ENCODE measurements at places on chromosomes 11 and 22.

DNA sequence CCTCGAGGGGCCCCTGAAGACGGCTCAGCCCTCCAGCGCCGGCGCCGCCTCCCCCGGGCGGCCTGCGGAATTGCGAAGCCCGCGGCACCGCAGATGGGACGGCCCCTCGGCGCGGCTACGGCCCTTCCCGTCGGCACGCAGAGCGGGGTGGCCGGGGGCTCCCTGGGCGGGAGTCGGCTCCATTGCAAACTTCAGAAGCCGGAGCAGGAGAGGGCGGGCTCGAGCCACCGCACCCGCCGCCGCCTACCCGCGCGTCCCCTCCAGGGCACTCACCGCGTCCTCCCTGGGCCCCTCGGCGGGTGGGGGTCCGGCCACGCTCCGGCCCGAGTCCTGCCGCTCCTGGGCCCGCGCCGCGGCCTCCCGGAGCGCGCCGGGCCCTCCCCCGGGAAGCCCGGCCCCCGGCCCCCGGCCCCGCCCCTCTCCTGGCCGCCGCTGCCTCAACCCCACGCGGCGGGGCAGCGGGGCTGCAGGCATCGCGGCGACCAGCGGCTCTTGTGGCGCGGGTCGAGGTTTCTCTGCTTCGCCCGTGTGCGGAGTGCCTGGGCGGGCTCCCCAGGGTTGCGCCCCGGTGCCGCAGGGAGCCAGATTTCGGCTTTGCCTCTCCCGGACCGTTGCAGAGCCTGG lies at the start of gene PACSIN3:
TSS of gene PACSIN3 (minus strand) at position 359 of the 624 bp plus-strand sequence. CDS start 3,707 bp downstream, outside the sequence.
- DNase-seq: peak; percentile 81

GRCh38 chr11:112689851-112690250 lies 271.4 kb upstream of the NCAM1 start:
- no peak for DNase-seq

GRCh38 chr11:85680897-85681296 lies 5.1 kb downstream of the CCDC89 start:
- DNase-seq: no peak

DNA sequence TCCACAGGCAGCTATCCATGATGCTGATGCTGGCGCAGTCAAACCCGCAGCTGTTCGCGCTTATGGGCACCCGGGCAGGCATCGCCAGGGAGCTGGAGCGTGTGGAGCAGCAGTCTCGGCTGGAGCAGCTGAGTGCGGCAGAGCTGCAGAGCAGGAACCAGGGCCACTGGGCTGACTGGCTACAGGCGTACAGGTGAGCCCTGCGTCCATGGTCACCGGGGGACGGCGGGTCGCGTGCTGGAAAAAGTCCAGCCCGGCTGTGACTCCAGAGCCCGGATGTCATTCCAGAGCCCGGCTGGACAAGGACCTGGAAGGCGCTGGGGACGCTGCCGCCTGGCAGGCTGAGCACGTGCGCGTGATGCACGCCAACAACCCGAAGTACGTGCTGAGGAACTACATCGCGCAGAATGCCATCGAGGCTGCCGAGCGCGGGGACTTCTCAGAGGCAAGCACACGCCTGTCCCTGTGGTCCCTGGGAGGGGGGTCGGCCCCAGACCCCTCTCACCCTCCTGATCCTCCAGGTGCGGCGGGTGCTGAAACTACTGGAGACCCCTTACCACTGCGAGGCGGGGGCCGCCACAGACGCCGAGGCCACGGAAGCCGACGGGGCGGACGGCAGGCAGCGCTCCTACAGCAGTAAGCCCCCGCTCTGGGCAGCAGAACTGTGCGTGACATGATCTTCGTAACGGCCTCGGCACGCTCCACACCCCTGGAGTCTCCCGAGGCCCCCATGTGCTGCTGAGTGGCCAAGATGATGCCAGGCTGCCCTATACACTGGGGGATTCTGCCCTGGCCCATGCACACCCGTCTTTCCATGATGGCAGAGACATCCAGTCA lies 16.1 kb downstream of the SELENOO start:
- no peak for DNase-seq

- no peak for DNase-seq
These were observed 232.7 kb downstream of the TENM4 start for GRCh38 chr11:79208126-79208525.

DNA sequence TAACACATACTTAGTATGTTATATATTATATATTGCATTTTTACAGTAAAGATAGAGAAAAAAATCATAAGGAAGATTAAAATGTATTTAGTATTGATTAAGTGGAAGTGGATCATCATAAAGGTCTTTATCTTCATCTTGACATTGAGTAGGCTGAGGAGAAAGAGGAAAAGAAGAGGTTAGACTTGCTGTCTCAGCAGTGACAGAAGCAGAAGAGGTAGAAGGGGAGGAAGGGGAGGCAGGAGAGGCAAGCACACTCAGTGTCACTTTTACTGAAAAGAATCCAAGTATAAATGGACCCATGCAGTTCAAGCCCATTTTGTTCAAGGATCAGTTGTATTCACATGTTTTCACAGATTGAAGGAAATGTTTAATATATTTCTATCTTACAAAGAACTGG lies 69.7 kb downstream of the GAB2 start:
- DNase-seq: no peak

DNA sequence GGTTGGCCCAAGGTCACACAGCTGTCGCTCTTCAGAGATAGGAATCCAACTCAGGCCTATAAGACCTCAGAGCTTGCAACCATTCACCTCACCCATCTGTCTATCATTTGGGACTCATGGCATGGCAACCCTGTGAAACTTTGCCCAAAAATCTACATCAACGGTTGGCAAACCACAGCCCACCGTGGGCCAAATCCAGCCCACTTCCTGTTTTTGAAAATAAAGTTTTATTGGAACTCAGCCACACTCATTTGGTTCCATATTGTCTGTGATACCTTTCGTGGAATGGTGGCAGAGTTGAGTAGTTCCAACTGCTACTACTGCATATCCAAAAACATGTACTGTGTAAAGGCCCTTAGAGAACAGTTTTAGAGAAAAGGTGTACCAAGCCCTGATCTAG lies 307.8 kb downstream of the MN1 start:
- DNase-seq: no peak

- no peak for DNase-seq
These were observed 290.8 kb upstream of the ARHGAP42 start for GRCh38 chr11:100396266-100396665.

GRCh38 chr11:112248201-112248600 lies 12.5 kb downstream of the PLET1 start:
- DNase-seq: no peak

- DNase-seq: no peak
These were observed 37.5 kb downstream of the FAM227A start for GRCh38 chr22:38618682-38619081.

DNA sequence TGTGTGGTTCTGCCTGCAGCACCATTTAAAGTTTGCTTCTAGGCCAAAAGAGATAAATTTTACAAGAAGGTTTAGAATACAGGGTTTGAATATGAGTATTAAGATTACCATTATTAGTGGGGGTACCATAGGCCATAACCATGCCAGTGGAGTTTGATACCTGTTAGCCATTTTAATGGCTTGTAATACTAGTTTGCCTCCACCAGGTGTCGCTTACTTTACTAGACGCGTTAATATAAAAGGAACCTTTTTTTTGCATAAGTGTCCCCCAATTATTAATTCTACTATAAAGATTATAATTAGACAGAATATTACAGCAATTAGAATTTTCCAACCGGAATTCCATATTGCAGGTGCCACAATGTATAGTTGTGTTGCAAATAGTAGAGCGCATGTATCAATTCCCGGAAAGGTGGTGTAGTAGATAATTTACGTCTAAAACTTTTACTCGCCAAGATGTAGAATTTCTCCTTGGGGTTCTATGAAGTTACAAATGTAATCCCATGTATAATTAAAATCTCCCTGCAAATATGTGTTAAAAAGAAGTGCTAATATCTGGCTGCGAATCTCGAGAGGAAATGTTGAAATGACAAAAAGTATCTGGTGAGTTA lies 16.1 kb downstream of the MS4A6E start:
- DNase-seq: no peak

DNA sequence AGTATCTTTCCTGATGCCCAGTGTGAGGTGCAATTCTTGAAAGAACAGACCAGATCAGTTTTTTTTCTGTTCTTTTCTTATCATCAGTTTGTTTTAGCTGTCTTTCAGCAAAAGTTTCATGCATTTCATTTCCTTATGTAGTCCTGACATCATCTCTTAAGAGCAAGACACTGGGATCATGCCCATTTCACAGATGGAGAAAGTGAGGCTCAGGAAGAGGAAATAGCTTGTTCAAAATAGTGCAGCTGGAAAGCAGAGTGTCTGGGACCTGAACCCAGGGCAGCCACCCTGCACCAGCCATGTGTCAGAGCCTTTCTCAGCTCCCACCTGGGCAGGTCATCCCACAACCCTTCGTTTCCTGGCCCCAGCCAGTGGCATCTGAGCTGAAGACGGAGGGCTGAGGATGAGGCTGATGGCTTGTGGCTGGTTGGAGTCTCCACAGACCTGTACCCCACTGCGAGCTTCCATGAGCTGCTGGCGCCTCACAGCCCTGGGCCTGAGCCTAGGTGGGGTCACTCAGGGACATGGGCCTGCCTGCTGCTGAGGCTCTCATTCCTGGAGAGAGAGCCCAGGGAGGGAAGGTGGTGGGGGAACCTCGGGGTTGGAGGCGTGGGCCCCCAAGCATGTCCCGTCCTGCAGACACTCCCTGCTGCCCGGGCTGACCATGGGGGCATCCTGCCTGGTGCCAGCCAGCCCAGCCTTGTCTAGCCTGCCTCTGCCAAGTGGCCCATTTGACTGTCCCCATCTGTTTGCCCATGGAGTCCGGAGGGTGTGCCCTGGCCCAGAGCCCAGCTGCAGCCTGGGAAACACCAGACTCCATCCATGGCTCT lies 61.8 kb downstream of the SMIM38 start:
- DNase-seq: no peak

GRCh38 chr11:46597155-46597554 lies 3.3 kb upstream of the AMBRA1 start:
- DNase-seq: no peak

GRCh38 chr11:118175031-118175992 lies 1.1 kb downstream of the SCN2B start:
- DNase-seq: peak; percentile 65

- no peak for DNase-seq
These were observed 4.1 kb downstream of the BEST1 start for GRCh38 chr11:61954106-61954850.

DNA sequence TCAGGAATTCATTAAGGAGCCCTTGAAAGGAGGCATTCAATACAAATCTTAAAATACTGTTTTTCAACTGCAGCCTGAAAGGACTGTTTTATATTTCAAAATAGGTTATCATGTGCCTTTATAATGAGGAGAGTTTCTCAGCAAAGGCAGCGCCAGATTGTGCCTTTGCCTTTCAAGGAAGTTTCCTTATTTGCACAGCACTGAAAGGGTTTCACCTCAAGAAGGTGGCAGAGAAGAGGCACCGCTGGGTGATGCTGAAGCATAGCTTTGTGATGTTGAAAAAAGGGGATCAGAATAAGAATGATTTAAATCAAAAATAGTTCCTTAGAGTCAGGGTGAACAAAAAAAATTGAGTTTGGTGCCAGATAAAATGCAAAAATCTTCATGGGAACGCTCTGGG lies 601.0 kb upstream of the KIRREL3 start:
- DNase-seq: no peak

DNA sequence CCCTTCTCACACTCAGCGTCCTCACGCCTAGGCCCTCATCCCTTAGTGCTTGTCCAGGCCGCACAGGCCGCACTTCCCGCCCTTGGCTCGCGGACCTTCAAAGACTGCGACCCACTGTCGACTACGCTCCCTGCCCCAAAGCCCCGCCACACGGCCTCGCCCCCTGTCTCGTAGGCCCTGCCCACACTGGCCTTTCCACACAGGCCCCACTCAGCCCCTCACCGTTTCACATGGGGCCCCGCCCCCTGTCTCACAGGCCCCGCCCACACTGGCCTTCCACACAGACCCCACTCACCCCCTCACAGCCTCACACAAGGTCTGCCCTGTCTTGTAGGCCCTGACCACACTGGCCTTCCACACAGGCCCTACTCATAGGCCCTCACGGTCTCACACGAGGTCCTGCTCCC lies 11.0 kb downstream of the NRXN2 start:
- no peak for DNase-seq

DNA sequence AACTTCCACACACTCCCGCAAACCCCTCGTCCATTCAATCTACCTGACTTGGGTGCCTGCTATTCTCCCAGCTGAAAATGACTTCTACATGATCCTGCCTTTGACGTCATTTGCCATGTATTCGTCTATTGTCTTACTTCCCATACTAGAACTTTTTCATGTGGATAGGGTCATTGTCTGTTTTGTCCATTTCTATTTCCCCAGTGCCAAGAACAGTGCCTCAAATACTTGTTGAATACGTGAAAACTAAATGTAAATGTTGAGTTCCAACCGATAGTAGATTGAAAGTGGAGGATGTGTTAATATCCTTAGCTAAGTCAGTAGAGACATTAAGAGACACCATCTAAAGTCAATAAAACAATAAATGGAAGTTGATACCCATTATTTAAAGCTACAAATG lies 935 bp downstream of the TRIM68 start:
- DNase-seq: no peak

DNA sequence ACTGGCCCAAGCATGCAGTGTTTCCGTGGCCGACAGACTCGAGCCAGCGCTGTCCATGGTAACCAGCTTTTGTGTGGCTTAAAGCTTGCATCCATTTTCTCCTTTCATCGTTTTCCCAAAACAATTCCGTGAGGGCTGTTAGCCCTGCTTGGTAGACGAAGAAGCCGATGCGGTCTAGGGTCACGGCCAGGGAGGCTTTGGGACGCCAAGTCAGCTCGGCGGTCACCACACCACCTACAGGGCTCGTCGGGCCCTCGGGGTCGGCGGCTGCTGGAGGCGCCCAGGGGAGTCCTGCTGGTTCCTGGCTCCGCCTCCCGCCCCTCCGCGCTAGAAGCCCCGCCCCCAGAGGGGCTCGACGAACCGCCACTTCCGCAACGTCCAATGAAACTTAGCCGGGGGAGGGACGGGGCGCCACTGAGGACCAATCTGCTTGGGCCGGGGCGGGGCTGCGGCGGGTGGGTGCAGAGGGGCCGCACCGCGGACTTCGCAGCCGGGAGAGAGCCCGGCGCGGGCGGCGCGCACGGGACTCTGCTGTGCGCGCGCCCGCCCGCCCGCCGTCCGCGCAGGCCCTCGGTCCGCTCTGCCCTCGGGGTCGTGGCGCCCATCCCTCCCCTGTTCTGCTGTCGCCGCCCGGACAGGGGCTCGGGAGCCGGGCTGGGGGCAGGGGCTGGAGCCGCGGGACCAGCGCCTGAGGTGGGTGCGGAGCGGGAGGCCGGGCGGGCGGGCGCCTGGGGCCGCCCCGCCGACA lies at the start of gene TIGD3:
TSS of gene TIGD3 (plus strand) at position 487 of the 748 bp plus-strand sequence. CDS start 1,058 bp downstream, outside the sequence.
- DNase-seq: peak; percentile 99

DNA sequence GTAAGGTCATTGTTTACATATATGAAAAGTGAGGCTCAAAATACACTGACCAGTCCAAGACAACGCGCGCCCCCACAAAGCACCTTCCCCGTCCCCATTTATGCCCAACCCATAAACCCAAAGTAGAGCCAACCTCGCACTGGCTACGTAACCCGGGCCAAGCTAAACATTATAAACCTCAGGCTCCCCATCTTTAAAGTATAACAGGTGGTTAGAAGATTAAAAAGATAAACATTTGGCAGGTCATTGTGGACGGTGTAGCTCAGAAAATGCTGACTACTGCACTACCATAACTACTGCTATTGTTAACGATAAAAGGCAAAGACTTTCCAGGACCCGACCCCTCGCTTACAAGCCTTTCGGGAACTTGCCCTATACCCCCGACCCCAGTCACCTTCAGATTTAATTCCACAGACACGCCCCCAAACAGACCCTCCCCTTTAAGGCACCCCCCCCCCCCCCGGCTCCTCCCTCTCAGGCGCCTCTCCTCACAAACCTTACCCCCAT lies 470 bp downstream of the NUMA1 start:
- no peak for DNase-seq

- no peak for DNase-seq
These were observed 118.3 kb downstream of the CD44 start for GRCh38 chr11:35257281-35257680.

Measured in AG08396 (cell line).